Thoracic aorta (tissue), 2 donors: ENCODE measurements at places on chromosomes 12 and 14.

- no peak overlapping the region for H3K27ac ChIP-seq
- no peaks in the 10 kb centered on the region for H3K36me3 ChIP-seq
- no peak overlapping the region for H3K4me3 ChIP-seq
- H3K4me1 ChIP-seq: no peaks in the 10 kb centered on the region
- no peaks in the 10 kb centered on the region for H3K27me3 ChIP-seq
- no peak for DNase-seq
Observed at GRCh38 chr14:46482200-46482599, 169.4 kb downstream of the RPL10L start.

DNA sequence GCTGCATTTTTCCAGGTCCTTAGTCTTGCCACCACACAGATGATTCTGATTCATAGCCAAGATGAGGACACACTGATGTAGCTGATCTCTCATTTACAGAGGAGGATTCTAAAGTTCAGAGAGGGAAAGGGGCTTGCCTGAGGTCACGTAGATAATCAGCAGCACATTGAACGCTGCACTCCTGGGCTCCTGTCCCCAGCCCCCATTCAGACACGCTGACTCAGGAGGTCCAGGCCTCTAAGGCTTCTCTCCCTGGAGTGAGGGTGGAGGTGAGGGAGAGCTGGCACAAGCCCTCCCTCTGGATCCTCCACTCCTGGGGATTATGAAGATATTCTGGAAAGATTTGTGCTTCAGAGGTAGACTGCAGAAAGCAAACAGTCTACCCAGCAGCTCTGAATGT lies 10.3 kb downstream of the NFATC4 start:
- no peak overlapping the region for H3K4me3 ChIP-seq
- H3K4me1 ChIP-seq: no peaks in the 10 kb centered on the region
- DNase-seq: no peak

GRCh38 chr12:107554941-107555340 lies 130.7 kb upstream of the PWP1 start:
- H3K4me3 ChIP-seq: no peak overlapping the region
- no peak overlapping the region for H3K27ac ChIP-seq
- no peaks in the 10 kb centered on the region for H3K27me3 ChIP-seq
- H3K36me3 ChIP-seq: no peaks in the 10 kb centered on the region

- H3K36me3 ChIP-seq: no peaks in the 10 kb centered on the region
- no peak overlapping the region for H3K27ac ChIP-seq
- no peak for DNase-seq
- H3K27me3 ChIP-seq: no peaks in the 10 kb centered on the region
Observed at GRCh38 chr12:67070307-67070600, 198.9 kb upstream of the CAND1 start.

DNA sequence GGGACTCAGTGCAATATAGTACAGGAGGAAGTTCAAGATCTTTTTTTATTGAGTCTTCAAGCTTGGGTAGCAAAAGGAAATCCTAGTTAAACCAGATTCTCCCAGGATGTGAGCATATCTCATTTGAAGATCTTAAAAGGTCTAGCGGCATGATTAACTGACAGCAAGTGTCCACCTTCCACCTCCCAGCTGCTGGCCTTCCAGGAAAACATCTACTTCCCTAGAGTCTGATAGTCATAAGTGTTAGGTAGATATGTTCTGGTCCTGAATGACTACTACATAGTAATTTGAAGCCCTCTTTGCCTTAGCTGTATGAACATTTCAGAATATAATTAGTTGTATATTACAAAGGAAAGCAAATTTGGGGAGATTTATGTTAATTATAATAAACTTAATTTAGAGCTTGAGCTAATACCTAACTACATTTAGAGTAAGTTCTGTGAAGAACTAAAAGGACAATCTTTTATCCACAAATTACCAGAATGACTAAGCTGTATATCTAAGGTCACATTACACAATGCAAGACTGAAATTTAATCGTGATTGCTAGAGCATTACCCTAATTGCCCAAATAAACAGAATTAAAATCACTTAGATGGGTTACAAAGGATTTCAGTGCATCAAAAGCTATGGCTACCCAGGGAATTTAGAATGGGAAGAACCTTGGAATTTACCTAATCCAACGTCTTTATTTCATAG lies 9.9 kb downstream of the LGR5 start:
- H3K4me3 ChIP-seq: no peak overlapping the region
- H3K27me3 ChIP-seq: no peaks in the 10 kb centered on the region
- no peak for DNase-seq
- H3K27ac ChIP-seq: no peak overlapping the region
- H3K36me3 ChIP-seq: no peaks in the 10 kb centered on the region
- H3K4me1 ChIP-seq: peaks cover 4% of the 10 kb centered on the region
